ENCODE measurements at places on chromosomes 7 and 10.

- DNase-seq, result no peak
These were observed 96.4 kb upstream of the AOAH start for GRCh38 chr7:36820527-36821170.

- DNase-seq, result no peak
These were observed 20.7 kb upstream of the RAPGEF5 start for GRCh38 chr7:22377703-22378102.

GRCh38 chr7:142018154-142018553 is 22.5 kb downstream of the MGAM start:
- DNase-seq, result no peak

- DNase-seq, result no peak
These were observed 1.1 kb downstream of the HOXA2 start for GRCh38 chr7:27101171-27101956.

GRCh38 chr7:30148951-30149459 is 14.2 kb downstream of the MTURN start:
- DNase-seq, result no peak

DNA sequence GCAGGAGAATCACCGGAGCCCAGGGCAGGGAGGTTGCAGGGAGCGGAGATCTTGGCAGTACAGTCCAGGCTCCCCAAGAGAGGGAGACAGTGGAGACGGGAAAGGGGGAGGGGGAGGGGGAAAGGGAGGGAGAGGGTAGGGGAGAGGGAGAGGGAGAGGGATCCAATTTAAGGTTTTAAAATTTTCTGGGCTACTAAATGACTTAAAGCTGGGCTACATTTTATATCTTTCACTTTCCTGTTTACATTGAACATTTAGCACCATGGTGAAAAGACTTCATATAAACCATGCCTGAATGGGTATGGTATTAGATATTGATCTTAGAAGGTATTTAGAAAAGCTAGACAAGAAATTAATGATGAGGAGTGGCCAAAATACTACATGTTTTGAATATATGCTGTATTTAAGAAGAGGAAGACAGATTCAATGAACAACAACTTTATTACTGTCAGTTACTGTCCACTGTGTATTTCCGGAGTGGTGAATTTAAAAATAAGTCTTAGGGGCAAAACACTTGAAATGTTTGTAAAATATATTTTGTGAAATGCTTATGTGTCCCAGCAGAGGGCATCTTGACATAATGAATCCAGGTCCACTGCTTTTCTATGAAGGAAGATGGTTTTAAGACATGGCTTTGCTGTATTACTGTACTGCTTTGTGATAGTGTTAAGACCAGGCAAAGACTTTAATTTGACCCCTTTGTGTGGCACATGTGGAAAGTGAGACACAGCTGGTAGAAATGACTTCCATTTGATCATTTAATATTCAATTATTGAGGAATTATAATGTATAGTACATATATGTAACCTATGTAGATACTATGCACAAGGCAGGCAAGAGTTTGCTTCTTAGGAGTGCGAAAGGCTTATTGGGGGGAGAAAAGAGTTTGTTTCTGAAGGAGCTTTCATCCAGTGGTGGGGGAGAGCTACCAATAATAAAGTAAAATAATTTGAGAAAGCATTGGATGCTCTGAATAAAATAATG is 52.8 kb downstream of the NRF1 start:
- DNase-seq, result no peak

- no peak for DNase-seq
These were observed 27.0 kb downstream of the RAPGEF5 start for GRCh38 chr7:22329816-22330524.

- no peak for DNase-seq
These were observed 27.8 kb downstream of the ZNF33A start for GRCh38 chr10:38038107-38038931.

GRCh38 chr10:94735197-94735596 is 27.3 kb upstream of the CYP2C19 start:
- no peak for DNase-seq

DNA sequence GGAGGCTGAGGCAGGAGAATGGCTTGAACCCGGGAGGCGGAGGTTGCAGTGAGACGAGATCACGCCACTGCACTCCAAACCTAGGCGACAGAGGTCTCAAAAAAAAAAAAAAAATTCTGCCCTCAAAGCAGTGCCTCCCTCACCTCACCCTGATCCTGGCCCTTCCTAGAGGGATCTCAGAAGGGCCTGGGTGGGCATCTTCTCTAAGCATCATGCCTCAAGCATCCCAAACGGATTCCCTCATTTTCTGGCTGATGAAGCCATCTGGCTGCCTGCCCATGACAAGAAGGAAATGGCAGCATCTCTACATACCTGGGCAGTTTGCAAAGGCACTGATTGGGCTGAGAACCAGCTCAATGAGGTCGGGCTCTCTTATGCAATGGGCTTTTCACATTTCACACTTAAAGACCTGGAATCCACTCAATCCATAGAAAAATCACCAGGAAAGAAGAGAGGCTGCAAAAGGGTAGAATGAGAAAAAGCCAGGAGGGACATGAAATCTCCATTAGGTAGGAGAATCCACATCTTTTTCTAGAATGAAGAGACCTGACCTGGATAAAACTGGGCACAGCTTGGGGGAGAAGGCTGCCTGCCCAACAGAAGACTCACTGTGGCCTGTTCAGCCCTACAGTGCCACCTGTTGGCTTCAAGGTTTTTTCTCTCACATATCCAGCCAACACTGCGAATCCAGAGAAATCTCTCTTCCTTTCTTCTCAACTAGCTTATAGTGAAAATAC is 48.1 kb downstream of the PDLIM1 start:
- no peak for DNase-seq

DNA sequence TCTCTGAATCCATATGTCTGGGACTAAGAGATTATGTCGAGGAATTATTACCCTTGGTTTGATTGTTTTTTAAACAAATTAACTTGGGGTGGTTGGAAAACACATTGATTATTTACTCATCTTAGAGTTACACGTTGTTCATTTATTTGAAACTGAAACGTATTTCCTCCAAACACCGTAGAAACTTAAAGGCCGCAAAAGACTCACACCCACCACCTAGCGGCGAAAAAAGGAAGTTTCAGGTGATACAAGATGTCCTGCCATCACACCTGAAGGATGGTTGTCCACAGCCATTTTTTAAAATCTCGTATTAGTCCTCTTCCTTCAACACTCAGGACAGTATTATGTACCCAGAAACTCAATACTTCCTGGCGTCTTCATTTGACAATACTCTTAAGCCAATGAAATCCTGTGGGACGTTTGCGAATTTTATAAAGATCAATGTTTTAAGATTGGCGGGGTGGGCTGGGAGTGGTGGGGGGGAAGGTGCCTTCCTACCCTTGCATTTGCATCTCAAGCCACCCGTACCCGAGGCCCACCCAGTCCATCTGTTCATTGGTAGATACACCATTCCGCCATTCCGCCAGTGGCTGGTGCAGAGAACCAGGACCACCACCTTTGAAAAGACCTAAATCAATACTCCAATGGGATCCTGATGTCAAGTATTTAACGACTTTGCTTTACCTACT is 1.4 kb upstream of the LCOR start:
- no peak for DNase-seq

DNA sequence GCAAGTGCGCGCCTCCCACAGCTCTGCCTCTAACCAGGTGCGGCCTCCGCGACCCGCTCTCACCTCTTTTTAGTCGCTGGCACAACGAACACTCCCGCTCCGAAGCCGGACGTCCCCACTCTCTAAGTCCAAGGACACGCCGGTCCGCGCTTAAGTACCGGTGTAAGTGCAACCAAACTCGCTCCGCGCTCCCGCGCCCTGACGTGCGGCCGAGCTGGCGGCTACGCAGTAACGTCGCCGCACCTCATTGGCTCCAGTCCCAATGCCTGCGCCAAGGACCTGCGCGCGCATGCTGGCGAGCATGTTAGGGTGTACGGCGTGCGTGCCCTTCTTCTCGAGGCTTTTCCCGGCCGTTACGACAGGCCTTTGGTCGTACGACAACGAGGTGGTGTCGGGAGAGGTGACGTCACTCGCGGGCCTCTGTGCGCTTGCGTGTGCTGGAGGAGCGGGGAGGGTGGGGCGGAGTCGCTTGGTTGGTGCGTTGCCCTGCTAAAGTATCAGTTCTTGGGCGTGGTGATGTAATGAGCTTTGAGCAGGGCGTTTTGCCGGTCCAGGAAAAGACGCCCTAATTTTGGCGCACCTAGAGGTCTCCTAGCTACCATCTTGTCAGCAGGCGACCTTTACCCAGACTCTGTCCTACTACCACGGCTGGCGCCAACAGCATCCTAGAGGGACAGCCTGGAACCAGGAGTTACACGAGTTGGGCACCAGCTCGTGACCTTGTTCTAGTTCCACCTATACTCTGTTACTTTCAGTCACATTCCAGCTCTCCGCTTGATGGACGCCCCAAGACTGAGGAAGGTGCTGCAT is at the start of gene CYCS:
CYCS (minus strand) TSS at position 124 of the 810 bp plus-strand sequence. CDS start 1,141 bp downstream, outside the sequence.
- peak; percentile 90 for DNase-seq

- no peak for DNase-seq
These were observed 134.3 kb downstream of the ACTR3B start for GRCh38 chr7:152893801-152894294.

DNA sequence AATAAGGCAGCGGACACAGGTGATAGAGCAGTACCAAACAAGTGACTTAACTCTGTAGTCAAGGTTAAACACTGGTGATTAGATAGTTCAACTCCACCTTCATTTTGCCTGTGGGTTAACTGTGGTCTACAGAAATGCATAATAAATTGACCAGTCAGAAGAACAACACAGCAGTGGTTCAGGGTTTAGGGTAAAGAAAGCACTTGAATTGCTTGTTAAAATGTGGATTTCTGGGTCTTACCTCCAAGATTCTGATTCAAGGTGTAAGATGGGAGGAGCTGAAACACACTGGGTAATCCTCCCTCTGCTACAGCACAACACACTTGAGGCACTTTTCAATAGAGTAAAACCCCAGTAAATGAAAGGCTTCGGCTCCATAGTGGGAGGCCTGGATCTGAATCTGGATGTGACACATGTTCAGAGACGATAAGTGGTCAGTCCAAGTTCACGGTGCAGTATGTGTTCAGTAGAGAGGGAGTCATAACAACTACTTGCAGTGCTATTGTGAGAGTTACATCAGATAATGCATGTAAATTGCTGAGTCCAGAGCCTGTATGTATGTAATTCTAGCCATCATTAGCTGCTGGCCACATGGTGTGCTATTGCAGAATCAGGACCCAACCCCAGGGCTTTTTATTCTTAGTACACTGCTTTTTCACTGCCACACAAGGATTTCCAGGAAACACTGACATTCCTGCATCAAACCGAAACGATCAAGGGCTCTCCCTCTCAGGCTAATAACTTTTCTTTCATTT is 141.7 kb downstream of the SORCS1 start:
- no peak for DNase-seq

GRCh38 chr10:103995134-103995533 is 28.2 kb downstream of the SLK start:
- no peak for DNase-seq

GRCh38 chr7:135790371-135790977 is 41.9 kb upstream of the FAM180A start:
- DNase-seq, result no peak

DNA sequence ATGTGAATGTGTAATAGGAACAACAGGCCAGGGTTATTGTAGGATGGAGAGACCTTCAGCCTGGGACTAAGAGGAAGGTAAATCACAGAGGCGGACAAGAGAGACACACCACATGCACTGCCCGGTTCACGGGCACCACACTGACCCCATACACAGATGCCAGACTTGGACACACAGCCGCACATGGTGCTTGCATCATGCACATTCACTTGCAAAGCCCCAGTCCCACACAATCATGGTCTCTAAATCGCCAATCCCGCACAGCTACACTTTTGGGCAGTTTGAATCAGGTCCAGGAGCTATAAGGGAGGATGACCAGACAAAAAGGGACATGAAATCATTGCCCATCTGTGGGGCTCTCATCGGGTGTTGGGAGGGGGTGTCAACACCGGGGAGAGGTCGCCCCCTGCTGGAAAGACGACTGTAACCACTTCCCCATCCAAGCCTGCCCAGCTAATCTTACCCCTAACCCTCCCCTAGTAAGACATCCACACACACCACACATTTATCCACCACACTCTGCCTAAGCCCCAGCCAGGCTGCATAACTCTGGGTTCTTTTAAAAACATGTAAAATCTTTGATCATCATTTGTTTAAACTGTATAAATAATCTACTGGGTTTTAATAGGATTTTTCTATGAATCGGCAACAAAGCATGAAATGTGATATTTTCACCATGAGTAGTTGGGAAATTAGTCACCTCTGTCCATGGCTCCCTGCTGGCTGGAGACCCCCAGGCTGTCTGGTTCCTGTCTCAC is 40.5 kb upstream of the SLF2 start:
- DNase-seq, result no peak

DNA sequence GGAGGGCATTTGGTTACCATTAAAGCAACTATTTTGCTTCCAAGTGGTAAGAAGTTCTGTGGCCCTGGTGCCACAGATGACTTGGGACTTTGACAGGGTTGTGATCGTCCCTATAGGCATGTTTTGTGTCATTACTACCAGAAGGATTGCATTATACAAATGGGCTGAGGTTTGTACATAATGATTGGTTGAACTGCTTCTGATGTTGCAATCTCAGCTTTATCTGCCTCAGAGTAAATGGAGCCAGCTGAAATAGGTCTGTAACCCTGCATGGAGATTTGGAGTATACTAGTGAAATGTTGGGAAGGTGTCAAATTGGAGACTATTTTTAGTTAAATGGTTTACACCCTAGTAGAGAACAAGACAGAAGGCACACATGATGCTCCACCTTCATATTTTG is 46.1 kb upstream of the SEPTIN7 start:
- no peak for DNase-seq

DNA sequence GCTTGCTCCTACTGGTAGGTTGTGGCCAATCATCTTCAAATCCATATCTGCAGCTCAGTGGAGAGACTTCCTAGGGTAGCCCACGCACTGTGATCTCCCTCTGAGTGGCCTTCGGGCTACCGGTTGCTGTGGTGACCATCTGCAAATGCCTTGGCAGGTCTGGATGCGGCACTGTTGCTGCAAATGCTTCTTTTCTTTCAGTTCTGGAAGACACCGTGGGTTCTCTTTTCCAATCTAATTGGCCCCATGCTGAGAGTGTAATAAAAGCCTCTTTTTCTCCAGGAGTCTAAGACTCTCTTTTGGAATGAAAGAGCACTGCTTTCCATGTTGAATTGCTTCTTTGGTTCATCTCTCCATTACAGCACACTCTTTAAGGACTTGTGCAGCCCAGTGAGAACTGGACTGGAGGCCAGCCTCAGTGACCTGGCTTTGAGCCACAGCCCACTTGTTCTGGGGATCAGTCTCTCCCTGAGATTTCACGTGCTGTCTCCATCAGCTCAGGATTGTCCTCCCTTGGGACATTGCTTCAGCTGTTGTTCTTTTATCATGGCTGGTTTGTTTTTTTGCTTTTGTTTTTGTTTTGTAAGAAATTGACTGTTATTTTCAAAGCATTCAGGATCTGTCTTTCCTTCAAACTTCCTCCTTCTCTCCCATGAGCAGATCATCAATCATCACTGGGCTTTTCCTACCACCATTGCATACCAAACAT is 286.6 kb downstream of the BMPER start:
- no peak for DNase-seq
